ENCODE measurements at places on chromosomes 12 and 14.

- no peak for DNase-seq
Measured at GRCh38 chr12:94716339-94716738, 66.0 kb upstream of the TMCC3 start.

GRCh38 chr12:111227476-111228420, 141.1 kb downstream of the PHETA1 start:
- no peak for DNase-seq

- DNase-seq: no peak
Measured at GRCh38 chr12:99260456-99260996, 387.0 kb upstream of the GARIN6 start.

DNA sequence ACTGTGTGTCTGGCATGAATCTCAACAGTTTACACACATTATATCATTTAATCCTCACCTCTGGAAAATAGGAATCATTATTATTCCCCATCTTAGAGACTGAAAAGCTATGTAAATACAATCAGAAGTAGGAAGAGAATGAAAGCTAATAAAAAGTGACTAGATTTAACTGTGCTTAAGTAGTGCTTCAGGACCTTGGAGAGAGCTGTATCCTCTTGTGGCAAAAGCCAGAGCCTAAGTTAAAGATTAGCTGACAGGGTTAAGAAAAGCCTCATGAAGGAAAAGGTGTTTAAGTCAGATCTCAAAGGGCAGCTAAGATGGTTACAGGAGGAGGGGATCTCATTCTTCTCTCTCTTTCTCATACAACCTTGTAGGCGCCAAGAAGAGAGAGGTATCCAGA, 65.3 kb upstream of the TMEM233 start:
- no peak for DNase-seq

DNA sequence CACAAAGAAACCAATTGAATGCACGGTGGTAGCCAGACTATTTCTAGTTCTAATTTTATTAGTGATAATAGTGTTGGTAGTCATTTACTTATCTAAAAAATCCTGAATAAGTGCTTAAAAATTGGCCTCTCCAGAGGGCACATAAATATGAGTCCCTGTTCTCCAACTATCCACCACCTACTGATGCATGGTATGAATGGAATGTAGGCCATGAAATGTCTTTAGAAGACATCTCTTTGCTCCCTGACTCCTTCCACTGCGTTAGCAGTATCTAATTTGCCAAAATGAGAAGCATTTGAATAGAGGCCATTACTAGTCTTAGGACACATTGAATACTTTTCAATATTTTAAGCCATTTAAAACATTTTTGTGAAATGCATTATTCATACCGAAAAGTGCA, 261.7 kb downstream of the LRFN5 start:
- DNase-seq: no peak

- no peak for DNase-seq
Measured at GRCh38 chr12:70236990-70237389, 6.2 kb upstream of the CNOT2 start.

DNA sequence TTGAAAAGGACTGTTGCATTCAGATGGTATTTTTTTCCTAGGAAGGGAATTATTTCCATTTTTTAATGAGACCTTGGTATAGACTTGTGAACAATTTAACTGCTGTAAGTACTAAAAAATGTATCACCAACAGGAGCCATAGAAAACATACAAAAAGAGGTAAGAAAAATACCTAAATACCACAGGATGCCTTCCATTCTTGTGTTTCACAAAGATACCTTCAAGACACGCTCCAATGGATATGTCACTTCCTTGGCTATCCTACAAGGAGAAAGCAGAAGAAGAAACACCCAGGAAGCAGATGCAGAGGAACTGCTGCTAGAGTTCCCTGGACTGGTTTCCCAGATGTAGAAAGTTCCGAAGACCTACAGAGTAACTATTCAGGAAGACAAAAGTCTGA, 54.2 kb downstream of the PTPN21 start:
- DNase-seq: no peak

DNA sequence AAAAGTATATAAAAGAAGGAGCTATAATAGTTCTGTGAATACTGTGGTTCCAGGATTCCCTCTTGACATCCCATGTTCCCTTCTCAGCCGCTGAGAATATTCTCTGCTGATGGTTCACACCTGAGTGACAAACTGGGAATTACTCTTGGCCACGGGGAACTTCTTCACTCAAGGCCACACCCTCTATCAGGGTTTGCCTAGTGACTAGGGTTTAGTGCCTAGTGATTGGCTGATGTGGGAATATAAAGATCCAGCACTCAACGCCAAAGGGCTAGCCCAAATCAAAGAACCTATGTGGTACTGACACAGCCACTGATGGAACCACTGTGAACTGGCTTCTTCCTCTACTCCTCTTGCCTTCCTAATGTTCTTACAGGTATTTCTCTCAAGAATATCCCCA, 248.4 kb downstream of the ASCL1 start:
- DNase-seq: no peak

- DNase-seq: no peak
Measured at GRCh38 chr14:65134651-65135579, 32.6 kb upstream of the MAX start.

GRCh38 chr14:31530136-31530535, 31.1 kb upstream of the NUBPL start:
- DNase-seq: no peak

- no peak for DNase-seq
Measured at GRCh38 chr12:41223600-41223999, 35.5 kb downstream of the PDZRN4 start.

DNA sequence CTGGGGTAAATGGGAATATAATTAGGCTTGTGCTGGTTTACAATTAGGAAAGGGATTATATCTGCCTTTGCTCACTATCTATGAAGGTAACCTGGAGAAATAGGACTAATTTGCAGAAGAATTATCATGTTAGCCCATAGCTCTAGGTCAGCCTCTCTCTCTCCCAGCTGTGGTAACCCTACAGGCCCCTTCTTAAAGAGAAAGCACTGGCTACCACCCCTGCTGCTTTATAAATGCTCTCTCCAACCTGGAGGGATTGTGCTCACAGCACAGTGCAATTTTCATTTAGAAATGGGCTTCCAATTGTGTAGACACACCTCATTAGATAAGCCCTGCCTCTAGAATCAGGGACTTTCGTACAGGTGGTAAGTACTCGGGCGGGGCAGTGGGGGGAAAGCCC, 22.7 kb upstream of the MGST1 start:
- DNase-seq: peak; percentile 72

DNA sequence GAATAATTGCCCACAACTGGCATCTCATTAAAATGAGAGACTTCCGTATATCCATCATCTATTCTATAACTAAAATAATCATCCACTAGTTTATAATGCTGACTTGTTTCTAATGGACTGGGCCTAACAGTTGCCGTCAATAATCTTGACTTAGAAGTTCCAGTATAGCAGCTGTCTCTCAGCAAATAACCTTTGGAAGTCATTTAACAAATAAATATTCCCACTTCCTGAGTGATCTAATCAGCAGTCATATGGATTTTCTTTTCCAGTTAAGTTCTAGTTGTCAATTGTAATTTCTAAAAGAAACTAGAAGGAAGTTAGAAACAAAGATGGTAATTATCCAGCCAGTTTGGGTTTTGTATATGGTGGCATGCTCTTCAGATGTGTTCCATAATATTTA, 177.8 kb downstream of the GXYLT1 start:
- DNase-seq: no peak

DNA sequence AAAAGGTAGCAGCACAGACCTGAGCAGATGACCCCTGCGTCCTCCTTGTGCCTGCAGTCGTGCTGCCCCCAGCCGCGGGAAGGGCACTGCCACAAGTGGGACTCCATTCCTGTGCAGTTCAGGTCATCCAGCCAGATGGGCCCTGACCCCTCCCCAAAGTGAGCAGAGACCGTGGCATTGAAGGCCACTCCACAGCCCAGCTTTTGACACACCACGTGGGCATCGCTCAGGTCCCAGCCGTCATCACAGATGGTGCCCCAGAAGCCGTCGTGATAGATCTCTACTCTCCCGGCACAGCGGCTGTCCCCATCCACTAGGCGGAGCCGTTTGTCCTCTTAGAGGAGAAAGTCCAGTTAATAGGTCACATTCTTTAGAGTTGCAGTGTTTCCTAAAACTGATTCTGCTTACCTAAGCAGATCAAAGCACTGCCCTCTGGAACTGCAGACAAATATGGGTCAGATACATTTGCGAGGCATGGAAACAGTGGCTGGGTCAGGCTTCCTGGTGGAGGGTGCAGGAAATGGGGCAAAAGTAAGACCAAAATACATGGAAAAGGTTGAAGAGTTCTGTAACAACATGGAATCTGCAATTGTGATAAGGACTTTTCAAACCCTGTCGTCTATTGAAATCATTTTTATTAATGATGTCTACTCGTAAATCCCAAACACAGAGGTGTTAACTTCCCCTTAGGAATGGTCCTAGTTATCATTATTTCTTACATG, 69.4 kb downstream of the CD163L1 start:
- DNase-seq: no peak

DNA sequence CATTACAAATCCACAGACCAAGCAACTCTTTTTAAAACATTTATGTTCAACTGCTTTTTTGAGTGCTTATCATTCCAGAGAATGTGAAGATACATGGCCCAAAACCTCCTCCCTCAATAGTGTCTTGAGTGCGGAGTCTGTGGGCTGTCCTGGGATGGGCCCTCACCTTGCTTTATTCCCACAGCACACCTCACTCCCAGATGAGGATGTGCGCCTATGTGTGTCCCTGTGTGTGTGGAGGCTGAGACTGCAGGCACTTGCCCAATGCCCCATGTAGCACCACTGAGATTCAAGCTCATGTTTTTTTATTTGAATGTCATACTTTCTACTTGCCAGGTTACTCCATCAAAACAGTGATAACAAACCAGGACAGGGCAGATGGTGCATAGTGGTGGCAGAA, 291.7 kb downstream of the CACNA1C start:
- DNase-seq: no peak

DNA sequence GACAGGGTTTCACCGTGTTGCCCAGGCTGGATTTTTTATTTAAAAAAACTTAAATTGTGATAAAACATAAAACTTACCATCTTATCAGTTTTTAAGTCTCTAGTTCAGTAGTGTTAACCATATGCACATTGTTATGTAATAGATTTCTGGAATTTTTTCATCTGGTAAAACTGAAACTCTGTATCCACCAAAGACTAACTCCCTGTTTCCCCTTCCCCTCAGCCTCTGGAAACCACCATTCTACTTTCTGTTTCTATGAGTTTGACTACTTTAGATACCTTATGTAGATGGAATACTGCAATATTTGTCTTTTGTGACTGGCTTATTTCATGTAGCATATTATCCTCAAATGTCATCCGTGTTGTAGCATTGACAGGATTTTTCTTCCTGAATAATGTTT, 12.8 kb upstream of the PLEKHG3 start:
- no peak for DNase-seq

DNA sequence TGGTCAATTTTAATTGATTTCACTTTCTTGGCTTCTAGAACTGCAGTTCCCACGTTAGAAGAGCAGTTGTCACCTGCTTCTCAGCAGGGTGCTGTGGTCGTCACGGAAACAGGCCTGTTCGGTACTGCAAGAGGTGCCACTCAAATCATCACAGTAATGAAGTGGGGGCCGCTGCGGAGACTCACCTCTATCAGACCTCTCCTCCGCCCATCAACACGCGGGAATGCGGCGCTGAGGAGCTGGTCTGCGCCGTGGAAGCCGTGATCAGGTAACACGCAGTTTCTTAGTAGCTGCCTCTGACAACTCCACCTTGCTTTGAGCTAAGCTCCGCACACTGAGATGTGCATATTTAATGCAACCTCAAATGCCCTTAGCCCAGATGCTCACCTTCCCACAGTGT, 107.2 kb downstream of the UNC79 start:
- DNase-seq: no peak

- DNase-seq: no peak
Measured at GRCh38 chr14:99296517-99296916, 24.5 kb upstream of the BCL11B start.

GRCh38 chr12:131097202-131098177, 143.8 kb downstream of the ADGRD1 start:
- no peak for DNase-seq

- no peak for DNase-seq
Measured at GRCh38 chr14:67079846-67080245, 109.4 kb upstream of the GARIN2 start.

DNA sequence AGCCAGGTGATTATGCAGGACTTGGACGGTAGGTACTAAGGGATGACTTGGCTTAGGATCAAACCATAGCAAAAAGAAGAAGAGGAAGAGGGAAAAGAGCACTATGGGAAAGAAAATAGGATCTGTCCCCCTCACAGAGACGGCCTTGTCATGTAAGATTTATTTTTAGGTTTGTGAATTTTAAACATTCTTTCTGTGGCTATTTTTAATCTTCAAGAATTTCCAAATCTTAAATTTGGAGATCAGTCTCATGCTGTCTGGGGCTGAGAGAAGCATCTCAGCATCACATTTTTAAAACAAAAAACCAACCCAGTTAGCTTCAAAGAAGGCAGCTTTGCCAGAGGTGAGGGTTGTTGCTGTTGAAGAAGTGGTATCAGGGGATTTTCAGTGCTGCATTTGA, 52.6 kb upstream of the STRN3 start:
- DNase-seq: no peak

- no peak for DNase-seq
Measured at GRCh38 chr12:128421375-128421774, 154.4 kb downstream of the TMEM132C start.

- DNase-seq: no peak
Measured at GRCh38 chr12:6753772-6754356, 923 bp upstream of the MLF2 start.

DNA sequence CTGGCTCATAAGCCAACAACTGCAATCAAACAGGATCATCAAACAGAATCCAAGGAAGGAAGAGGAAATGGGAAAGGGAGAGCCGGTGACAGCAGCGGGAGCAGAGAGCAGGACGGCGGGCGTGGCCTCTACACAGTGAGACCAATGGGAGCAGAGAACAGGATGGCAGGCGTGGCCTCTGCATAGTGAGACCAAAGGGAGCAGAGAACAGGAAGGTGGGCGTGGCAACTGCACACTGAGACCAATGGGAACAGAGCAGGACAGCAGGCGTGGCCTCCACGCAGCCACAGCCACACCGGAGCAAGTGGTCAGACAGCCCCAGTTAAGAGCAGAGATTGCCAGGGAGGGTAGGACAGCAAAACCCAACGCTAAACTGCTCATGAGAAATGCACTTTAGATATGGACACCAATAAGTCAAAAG, 16.4 kb downstream of the LRCOL1 start:
- DNase-seq: peak; percentile 96

DNA sequence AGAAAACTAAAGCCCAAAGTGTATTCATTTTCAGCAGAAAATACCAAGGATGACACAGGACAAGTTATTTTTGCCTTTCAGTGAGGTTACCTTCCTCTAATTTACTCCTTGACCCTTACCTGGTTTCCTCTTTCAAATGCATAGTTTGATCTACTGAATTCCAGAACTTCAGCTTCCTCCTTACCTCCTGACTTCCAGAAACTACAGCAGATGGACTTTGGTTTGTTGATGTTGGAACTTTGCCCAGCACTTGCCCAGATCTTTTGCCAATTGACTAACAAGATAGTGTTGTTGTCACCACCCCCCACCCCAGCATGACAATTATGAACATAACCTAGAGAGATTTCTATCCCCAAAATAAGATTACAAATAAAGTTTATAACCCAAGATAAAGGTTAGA, 63.2 kb downstream of the NAV3 start:
- DNase-seq: no peak

- DNase-seq: no peak
Measured at GRCh38 chr12:102441077-102441596, 39.2 kb downstream of the IGF1 start.

Measured in NCI-H748 treated with DMSO at 0.1 percent for 48 hours (cell line).